ENCODE measurements at places on chromosomes 6 and 20. TPM values are rescaled to one million over a fixed set of nuclear protein-coding genes. Genes with fewer than 3 reads are reported as not detected.

The ADRM1 gene
- 83.8 TPM for total RNA-seq

The LYRM4 gene
- total RNA-seq, result 20.7 TPM

The ALDH8A1 gene
- 0.46 TPM for total RNA-seq

The COL11A2 gene
- total RNA-seq, result 0.14 TPM

The MLIP gene
- not detected for total RNA-seq

The UST gene
- 35.4 TPM for total RNA-seq
